ENCODE measurements at places on chromosomes 4 and X.
A peak's percentile ranks its signal among the peaks of the same experiment; 100 is the strongest.

DNA sequence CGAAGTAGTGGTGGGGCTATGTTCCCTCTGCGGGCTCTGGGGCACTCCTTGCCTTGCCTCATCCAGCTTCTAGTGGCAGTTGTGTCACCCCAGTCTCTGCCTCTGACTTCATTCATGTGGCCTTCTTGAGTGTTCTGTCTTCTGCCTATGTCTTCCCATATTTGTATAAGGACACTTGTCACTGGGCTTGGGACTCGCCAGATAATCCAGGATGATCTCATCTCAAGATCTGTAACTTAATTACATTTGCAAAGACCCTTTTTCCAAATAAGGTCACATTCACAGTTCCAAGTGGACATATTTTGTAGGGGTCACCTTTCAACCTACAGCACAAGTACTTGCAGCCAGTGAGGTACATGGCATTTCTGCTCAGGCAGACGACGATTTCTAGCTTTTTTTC, 30.3 kb upstream of the CLDN24 start:
- no peak overlapping the region for H3K4me3 ChIP-seq
- no peaks in the 10 kb centered on the region for H3K27me3 ChIP-seq
- peaks cover 4% of the 10 kb centered on the region for H3K4me1 ChIP-seq

DNA sequence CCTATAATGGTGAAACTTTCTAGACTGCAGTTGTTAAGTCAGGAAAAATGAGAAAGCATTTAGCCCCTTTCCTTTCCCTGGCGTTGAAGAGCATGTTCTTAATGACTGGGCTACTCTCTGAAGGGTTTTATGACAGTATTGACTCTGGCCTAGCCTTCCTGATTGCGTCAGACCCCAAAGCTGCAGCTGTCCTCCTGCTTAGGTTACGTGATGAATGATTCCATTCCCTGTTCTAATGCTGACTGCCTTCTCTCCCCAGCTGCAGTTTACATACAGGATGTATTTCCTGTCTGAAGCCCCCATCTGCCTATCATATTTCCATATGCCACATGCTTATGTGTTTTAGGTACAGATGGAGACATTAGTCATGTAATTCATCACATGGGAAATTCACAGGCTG, 105.8 kb upstream of the EGFL6 start:
- no peaks in the 10 kb centered on the region for H3K36me3 ChIP-seq
- no peaks in the 10 kb centered on the region for H3K4me1 ChIP-seq
- H3K27me3 ChIP-seq = no peaks in the 10 kb centered on the region

DNA sequence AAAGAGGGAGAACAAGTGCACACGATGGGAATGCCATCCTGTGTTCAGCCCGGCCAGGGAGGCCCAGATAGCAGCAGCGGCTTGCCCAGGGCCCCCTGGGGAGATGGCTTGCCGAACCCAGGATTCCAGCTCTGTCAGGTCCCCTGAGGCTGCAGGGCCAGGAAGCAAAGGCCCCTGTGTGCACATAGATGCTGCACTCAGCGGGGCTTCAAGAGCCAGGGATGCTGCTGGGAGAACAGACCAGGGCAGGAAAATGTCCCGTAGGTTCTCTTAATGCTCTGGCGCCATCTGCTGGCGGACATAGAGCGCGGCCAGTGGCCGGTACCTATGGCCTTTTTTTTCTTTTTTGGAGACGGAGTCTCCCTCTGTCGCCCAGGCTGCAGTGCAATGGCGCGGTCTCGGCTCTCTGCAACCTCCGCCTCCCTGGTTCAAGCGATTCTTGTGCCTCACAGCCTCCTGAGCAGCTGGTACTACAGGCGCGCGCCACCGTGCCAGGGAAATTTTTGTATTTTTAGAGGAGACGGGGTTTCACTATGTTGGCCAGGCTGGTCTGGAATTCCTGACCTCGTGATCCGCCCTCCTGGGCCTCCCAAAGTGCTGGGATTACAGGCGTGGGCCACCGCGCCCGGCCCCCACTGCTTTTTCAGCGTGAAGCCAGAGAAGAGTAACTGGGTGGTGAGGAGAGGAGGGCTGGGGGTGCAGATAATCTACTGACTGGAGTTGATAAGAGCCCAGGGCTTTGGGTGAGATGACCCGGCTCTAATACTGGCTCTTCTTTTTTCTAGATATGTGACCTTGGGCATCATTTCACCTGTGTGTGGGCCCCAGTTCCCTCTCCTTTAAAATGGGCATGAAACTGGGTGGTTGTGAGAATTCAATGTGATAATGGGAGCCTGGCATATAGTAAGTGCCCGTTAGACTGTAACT, 22.5 kb downstream of the MED28 start:
- H3K36me3 ChIP-seq = peaks cover 62% of the 10 kb centered on the region
- H3K27ac ChIP-seq = no peak overlapping the region
- DNase-seq = peak; percentile 72
- no peaks in the 10 kb centered on the region for H3K27me3 ChIP-seq
- H3K4me3 ChIP-seq = no peak overlapping the region
- H3K4me1 ChIP-seq = peaks cover 2% of the 10 kb centered on the region

GRCh38 chrX:46645614-46646013, 72.0 kb downstream of the CHST7 start:
- no peaks in the 10 kb centered on the region for H3K4me1 ChIP-seq
- no peak overlapping the region for H3K4me3 ChIP-seq
- H3K36me3 ChIP-seq = peaks cover 10% of the 10 kb centered on the region
- DNase-seq = no peak
- no peak overlapping the region for H3K27ac ChIP-seq

DNA sequence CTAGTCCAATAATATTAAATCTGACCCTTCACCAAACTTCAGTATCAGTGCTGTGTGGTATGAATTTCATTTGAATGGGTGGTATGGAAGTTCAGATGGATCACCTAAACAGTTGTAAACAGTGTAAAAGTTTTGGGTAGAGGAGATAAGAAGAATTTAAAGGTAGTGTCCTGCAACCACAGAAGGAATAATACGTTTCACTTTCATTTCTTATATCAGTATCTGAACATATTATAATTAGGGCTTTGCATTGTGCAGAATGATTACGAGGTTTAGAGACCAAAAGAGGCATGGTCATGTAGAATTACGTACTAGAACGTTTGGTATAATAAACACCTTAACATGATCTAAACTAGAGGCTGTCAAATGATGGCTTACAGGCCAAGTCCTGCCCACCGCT, 116.1 kb downstream of the PDLIM5 start:
- H3K36me3 ChIP-seq = no peaks in the 10 kb centered on the region
- no peak for DNase-seq
- no peaks in the 10 kb centered on the region for H3K4me1 ChIP-seq
- no peak overlapping the region for H3K27ac ChIP-seq
- H3K27me3 ChIP-seq = no peaks in the 10 kb centered on the region

DNA sequence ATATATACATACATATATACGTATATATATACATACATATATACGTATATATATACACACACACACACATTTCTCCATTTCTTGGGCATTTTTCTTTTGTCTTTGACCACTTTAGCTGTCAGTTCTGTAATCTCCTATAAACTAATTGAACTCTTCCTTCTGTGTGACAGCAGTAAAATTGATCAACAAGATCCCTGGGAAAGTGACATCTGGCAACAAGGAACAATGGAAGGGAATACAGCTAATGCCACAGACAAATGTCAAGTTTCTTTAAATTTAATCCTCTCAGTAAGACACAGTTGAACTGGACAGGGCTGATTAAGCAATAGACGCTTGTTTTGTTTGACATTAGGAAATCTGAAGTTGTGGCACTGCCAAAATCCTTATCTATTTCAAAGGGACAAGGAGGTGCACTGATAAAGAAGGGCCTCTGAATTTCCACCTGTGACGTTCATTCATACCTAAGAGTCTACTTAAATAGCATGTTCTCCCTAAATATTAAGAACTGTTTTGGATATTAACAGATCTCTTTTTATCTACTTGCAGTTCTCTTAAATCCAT, 126.9 kb downstream of the RNF150 start:
- no peak overlapping the region for H3K27ac ChIP-seq
- no peak overlapping the region for H3K4me3 ChIP-seq
- H3K4me1 ChIP-seq = peaks cover 2% of the 10 kb centered on the region
- H3K27me3 ChIP-seq = no peaks in the 10 kb centered on the region

DNA sequence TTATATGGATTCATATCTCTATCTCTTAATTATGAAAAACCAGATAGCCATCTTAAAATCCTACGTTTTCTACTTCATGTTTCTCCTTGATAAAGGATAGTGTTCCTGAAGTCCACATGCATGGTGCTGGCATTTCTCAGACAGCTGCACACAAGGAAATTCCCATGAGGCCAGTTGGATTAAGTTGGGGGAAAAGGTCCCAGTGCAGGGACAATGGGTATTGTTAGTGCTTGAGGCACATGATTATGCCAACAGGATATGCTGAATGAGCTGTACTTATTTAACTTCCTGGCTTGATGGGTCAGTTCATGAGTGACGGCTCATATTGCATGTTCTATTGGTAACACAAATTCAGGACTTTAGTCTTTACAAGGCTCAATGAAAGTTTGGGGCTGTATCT, 913.9 kb upstream of the NDST4 start:
- no peaks in the 10 kb centered on the region for H3K27me3 ChIP-seq
- no peak overlapping the region for H3K27ac ChIP-seq
- H3K36me3 ChIP-seq = no peaks in the 10 kb centered on the region
- H3K4me3 ChIP-seq = no peak overlapping the region
- H3K4me1 ChIP-seq = no peaks in the 10 kb centered on the region

GRCh38 chr4:128153800-128154199, 92.7 kb downstream of the LARP1B start:
- H3K27me3 ChIP-seq = no peaks in the 10 kb centered on the region
- H3K4me1 ChIP-seq = no peaks in the 10 kb centered on the region
- no peak overlapping the region for H3K27ac ChIP-seq
- H3K36me3 ChIP-seq = peaks cover 15% of the 10 kb centered on the region
- H3K4me3 ChIP-seq = no peak overlapping the region
- no peak for DNase-seq

- H3K27ac ChIP-seq = no peak overlapping the region
- peaks cover 67% of the 10 kb centered on the region for H3K27me3 ChIP-seq
- no peak for DNase-seq
- peaks cover 22% of the 10 kb centered on the region for H3K4me1 ChIP-seq
- H3K36me3 ChIP-seq = peaks cover 9% of the 10 kb centered on the region
These were observed 9.0 kb upstream of the SLC26A1 start for GRCh38 chr4:1002131-1002630.

DNA sequence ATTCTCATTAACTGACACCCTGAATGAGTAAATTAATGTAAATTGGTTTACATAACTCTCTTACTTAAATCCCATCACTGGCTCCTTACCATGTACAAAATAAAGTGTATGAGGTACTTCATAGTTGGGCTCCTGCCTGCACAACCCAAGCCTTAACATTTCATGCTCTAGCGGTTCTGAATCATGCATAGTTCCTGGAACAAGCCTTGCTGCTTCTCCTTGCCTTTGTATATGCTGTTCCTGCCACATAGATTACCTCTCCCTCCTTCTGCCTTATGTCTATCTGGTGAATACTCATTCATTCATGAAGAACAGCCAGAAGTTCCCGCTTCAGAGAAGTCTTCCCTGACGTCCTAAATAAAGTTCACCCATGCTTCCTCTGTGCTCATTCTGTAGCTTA, 594.7 kb downstream of the SMARCA1 start:
- no peak overlapping the region for H3K4me3 ChIP-seq
- H3K27ac ChIP-seq = peak overlapping the region; percentile 59
- no peaks in the 10 kb centered on the region for H3K27me3 ChIP-seq
- H3K4me1 ChIP-seq = no peaks in the 10 kb centered on the region
- DNase-seq = no peak
- no peaks in the 10 kb centered on the region for H3K36me3 ChIP-seq

GRCh38 chrX:45668686-45669443, 468.2 kb upstream of the DIPK2B start:
- H3K27ac ChIP-seq = no peak overlapping the region
- H3K36me3 ChIP-seq = no peaks in the 10 kb centered on the region
- H3K4me3 ChIP-seq = no peak overlapping the region
- DNase-seq = peak; percentile 4
- no peaks in the 10 kb centered on the region for H3K4me1 ChIP-seq

- H3K4me3 ChIP-seq = no peak overlapping the region
- H3K4me1 ChIP-seq = peaks cover 1% of the 10 kb centered on the region
- no peak for DNase-seq
- H3K36me3 ChIP-seq = no peaks in the 10 kb centered on the region
- H3K27me3 ChIP-seq = no peaks in the 10 kb centered on the region
- H3K27ac ChIP-seq = no peak overlapping the region
These were observed 20.1 kb downstream of the STX18 start for GRCh38 chr4:4521731-4522130.

DNA sequence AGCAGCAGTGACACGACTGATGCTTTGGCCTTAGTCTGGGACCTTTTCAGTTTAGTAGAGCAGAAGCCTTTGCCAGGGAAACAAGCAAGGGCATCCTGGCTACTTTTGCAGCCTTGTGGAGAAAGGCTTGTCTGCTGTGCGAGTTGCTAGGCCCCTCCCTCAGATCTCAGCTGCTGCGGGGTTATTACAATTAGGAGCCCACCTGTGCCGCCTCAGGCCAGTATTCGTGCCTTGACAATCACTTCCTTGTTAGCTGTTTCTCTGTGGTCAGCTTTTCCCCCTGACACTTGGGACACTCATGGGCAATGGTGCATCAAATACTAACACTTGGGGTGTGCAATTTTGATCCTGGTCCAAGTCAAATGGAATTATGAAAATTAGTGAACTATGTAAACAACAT, 67.9 kb downstream of the SH2D1A start:
- no peak overlapping the region for H3K4me3 ChIP-seq
- H3K27ac ChIP-seq = no peak overlapping the region
- no peak for DNase-seq
- H3K4me1 ChIP-seq = no peaks in the 10 kb centered on the region
- no peaks in the 10 kb centered on the region for H3K36me3 ChIP-seq

DNA sequence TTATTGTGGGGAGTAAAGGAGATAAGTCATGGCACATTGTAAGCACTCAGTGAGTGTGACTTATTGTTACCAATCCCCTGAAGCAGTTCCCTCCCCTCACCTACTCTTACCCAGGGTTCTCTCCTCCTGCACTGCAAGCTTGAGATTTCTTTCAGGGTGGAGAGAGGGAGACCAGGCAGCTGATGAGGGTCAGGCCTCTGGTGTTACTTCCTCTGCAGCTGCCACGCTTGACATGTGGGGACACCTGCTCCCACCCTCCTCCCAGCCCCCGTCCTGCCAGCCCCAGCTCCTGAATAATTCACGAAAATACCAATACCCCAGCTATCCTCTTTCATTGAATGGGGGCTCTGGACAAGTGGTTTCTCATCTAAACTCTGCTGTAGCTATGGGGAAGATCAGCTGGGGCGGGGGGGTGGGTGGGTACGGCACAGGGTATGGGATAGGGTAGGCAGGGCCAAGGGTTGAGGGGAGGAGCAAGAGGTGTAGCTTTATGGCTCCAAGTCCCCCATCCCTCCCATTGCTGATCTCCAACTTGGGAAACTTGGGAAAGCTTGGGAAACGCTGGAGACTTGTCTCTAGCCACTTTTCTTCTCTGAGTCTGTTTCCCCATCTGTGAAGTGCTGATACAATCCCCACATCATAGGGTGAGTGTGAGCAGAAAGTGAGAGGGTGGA, 148.5 kb upstream of the PJA1 start:
- H3K27me3 ChIP-seq = no peaks in the 10 kb centered on the region
- DNase-seq = no peak
- no peak overlapping the region for H3K4me3 ChIP-seq
- no peaks in the 10 kb centered on the region for H3K36me3 ChIP-seq
- no peak overlapping the region for H3K27ac ChIP-seq
